ENCODE measurements at places on chromosomes 16 and 17.

GRCh38 chr16:83819361-83819760, 11.6 kb downstream of the HSBP1 start:
- no peak for DNase-seq

DNA sequence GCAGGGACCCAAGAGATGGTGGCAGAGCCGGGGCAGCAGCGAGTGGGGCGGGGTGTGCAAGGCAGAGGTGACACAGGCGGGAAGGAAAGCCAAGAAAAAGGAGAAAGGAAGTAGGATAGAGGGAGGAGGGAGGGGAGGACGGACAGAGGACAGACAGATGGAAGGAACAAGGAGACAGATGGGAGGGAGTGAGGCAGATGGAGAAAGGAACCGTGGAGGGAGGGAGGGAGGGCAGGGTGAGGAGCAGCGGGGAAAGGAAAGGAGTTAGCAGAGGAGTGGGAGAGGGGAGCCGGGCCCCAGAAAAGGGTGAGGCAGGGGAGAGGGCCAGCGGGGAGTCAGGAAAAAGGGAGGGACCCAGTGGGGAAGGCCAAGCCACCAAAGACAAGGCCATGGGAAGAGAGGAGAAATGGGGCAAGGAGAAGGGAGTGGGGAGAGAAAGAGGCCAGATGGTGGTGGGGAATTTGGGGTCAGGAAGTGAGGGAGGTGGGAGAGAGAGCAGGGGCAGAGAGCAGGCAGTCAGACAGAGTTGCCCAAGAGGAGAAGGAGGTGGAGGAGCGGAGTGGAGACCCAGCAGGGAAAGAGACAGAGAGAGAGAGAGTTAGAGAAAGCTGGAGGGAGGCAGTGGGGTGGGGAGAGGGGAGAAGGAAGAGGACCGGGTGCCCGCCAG, 13.2 kb upstream of the ASGR1 start:
- DNase-seq, result no peak

DNA sequence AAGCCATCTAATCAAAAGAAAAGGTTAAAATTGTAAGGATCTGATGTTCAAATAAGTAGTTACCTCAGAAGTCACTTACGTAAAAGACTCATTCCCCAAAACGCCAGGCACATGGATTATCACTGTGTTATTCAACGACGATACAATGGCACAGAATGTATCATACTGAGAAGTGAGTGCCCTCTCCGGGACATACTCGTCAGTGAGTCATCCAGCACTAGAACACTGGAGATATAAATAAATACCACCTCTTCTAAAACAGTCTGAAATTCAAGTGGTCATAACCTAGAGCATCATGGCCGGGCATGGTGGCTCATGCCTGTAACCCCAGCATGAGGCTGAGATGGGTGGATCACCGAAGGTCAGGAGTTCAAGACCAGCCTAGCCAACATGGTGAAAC, 24.9 kb downstream of the USP31 start:
- no peak for DNase-seq

DNA sequence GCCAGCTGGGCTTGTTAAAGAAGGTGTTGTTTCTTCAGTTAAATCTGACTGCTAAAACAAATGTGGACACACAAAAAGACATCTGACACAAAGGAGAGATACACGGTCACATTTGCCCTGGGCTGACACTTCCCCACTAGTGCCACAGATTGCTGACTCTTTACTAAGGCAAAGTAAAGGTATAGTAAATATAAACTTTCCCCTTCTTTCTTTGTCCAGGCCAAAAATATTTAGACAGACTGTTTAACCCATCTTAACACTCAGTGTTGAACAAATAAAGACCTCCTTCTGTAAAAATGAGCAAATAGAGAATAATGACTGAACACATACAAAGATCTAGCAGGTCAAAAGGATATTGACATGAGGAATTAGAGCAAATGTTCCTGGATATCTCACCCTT, 58.4 kb downstream of the SCNN1G start:
- no peak for DNase-seq

GRCh38 chr17:49035470-49036269, 38.5 kb downstream of the IGF2BP1 start:
- DNase-seq, result no peak

DNA sequence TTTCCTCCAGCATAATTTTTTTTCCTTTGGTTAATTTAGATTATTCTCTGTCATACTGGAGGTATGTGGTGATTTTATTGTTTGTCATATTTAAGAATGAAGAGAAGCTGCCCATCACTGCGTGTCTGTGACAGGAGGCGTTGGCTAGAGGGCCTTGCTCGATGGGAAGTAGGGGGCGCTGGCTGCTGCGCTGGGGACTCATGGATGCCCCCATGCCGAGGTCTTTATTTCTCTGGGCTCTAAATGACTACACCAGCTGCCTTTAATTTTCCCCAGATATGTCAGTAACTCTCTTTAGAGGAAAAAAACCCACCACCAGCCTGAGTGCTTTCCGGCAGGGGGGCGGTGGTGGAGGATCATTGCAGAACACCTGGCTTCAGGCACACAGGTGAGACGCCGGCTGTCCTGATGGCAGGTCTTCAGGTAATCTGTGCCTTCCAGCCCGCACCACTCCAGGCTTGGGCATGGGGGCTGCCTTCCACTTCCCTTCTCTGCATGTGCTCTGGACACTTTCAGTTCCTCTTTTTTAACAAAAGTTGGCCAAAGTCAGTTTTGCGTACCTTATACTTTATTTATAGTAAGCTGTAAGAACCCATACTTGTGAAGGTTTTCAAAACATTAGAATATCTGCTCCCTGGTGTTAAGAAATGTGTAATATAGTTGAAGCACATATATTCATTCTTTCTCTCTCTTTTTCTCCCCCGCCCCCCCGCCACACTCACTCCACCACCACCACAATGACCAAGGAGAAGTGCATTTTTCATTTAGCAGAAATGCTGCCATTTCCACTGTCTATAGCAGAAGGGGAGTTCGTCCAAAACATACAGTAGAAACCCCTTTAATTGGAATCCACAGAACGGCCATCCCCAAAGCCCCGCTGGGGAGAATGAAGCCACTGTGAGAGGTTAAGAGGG, 192.7 kb downstream of the RPTOR start:
- DNase-seq, result no peak

DNA sequence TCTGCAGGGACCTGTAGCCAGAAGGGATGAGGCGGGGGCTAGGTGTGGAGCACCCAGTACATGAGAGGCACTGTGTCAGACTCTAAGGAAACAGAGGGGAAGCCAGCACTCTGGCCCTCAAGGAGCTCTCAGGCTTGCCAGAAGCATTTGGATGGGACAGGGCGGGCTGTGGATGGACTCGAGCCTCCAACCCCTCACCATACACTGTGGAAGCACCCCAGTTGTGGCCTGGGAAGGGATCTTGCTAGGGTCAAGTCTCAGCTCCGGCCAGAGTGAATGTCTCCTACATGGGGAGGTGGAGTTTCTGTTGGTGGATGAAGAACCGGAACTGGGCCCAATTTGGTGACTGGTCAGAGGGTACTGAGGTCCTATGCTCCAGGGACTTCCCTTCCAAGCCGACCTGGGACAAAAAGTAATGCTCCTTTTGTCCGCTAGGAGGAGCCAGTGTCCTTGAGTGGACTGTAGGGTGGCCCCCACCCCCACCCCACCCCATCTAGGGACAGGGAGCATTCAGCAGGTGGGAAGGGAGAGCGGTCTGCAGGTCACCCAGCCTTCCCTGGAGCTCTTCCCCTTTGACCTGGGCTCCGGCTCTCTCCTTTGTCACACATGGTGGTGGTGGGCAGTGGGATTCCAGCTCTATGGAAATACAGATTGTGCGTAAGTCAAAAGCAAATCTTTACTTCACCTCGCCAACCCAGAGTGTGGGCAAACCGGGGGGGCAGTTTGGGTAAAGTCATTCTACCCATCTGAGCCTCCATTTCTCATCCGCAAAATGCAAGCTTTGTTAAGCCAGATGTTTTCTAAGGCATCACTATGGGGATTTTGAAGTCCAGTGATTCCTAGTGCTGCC, 20.4 kb upstream of the PHB1 start:
- DNase-seq, result peak; percentile 30

- DNase-seq, result no peak
Measured at GRCh38 chr16:79712276-79712675, 111.7 kb upstream of the MAF start.

GRCh38 chr16:67425061-67425460, 5.9 kb upstream of the HSD11B2 start:
- no peak for DNase-seq

- peak; percentile 54 for DNase-seq
Measured at GRCh38 chr17:36602924-36603384, 1.6 kb downstream of the MRM1 start.

DNA sequence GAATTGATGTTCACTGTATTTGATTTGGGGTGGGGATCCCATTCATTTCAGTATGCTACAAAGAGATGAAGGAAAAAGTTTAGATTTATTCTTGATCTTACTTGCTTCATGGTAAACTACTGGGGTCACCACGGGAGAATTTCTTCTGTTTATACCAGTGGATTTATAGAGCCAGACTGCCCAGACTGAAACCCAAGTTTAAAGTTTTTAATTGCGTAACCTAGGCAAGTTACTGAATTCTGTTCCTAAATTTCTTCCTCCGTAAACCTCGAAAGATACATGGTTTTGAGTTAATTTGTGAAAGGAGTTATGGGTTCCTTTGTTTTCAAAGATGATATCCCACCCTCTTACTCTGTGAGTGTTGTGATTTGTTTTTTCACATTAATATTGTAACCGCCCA, 26.4 kb downstream of the PIGL start:
- no peak for DNase-seq

GRCh38 chr16:2980227-2981176, at the start of gene PKMYT1:
Gene PKMYT1 (minus strand): TSS chr16:2980446. CDS start chr16:2979657, 789 bp downstream.
- peak; percentile 90 for DNase-seq

DNA sequence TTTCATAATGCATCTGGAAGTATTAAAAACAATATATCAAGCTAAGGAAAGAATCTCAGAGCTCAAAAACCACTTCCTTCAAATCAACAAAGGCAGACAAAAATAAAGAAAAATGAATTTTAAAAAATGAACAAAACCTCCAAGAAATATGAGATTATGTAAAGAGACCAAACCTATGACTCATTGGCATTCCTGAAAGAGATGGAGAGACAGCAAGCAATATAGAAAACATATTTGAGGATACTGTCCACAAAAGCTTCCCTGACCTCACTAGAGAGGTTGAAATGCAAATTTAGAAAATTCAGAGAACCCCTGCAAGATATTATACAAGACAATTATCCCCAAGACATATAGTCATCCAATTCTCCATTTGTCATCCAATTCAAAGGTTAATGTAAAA, 311.3 kb upstream of the SOX9 start:
- no peak for DNase-seq

DNA sequence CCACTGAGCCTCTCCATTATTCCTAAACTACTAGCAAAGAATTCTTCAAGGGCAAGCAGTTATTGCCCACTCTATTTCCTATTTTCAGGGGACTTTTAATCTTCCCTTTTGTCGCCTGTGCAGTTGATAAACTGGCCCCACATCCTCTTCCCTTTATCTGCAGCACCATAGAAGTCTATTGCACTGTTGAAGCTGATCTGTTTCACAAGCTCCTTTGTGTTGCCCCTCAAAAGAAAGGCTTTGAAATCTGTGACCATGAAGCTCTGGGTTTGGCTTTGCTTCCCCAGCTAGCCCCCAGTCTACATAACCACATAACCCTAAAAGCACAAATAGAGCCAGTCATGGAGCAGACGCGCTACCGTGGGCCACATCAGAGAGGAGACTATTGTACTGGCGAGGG, 37.1 kb downstream of the CDRT15 start:
- no peak for DNase-seq

DNA sequence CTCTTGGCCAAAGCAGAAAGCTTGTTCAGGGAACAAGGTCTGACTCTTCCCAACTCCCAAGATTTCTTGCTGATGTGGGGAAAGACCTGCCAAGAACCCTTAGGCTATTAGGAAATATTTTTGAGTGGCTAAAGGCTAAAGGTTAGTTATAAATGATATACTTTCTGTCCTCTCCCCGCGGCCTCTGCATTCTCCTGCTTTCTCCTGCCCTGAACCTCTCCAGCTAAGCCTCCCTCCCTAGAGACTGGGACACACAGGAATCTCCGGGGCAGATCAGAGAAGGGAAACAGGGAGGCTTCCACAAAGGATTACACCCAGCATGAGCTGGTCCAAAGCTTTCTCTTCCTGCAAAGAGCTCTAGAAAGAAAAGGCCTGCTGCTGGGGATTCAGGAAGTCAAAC, 2.3 kb downstream of the SLC43A2 start:
- no peak for DNase-seq

DNA sequence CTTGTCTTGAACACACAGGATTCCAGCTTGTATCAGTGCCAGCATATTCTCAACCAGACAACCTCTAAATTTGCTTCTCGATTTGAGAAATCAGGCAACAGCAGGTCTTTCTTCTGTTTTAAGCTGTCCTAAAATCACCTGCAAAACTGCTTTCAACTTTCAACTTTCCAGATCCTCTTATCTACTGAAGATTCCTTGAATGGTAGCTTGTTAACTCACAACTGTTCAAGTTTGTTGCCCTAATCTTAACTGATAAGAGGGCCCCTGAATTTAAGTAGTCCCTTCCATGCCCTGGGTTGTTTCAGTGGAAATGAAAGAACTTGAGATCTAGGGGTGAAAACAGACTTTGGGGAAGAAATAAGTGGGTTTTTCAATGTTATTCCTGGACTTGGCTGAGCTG, 57.2 kb downstream of the CHD9 start:
- no peak for DNase-seq

DNA sequence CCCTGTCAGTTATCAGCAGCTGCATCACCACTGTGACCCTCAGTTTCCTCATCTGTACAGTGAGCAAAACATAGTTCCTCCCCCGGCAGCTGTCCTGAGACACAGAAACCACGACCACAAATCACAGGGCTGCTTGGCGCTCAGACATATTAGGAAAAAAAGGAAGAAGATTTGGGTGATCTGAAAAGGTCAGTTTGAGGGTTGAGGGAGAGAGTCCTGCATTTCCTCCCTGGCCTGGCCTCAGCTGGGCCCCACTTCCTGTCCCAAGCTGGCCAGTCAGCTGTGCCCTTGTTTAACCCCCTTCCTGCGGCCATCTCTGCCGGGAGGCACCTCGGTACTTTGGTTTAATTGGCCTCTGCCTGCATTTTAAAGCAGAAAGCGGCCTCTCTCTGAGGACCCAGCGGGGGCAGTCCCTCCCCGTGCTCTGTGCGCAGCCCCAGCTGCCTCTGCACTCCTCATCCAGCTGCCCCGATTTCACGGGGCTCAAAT, 24.0 kb upstream of the CIBAR2 start:
- DNase-seq, result no peak

All from effector memory CD4-positive, alpha-beta T cell (primary cell).